ENCODE measurements at places on chromosomes 4 and X. TPM values are rescaled to one million over a fixed set of nuclear protein-coding genes. Genes with fewer than 3 reads are reported as not detected.
A peak's percentile ranks its signal among the peaks of the same experiment; 100 is the strongest.

DNA sequence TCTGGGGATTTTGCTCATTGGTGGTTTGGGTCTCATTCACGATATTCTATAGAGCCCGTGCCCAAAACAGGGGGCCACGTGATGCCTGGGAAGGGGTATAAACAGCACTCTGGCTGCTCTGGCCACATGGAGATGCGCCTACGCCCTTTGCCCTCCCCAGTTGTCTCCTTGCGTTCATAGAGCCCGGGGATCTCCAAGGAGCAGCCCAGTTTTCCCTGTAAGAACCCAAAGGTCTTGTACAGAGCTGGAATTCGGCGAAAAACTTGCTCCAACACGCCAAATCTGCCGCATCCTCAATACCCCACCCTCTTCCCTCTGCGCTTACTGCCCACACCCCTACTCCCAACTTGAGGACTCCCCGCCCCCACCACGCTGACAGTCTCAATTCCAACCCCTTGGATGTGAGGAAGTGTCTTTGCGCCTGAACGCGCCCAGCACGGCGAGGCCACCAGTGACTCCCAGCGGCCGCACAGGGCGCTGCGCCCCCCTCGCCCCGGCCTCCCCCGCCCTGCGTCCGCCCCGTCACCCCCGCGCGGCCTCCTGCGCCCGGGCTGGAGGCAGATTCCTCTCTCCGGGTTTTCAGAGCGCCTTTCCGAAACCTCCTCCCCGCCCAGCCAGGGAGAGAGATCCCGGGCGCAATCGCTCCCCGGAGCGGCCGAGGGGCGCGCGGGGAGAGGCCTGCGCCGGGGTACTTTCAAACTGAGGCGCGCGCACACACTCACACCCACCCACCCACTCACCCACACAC, at the start of gene NHS:
Gene NHS, plus strand, starts transcription at position 582 of the 748 bp plus-strand sequence. CDS start 558 bp downstream, outside the sequence.
- DNase-seq: no peak

DNA sequence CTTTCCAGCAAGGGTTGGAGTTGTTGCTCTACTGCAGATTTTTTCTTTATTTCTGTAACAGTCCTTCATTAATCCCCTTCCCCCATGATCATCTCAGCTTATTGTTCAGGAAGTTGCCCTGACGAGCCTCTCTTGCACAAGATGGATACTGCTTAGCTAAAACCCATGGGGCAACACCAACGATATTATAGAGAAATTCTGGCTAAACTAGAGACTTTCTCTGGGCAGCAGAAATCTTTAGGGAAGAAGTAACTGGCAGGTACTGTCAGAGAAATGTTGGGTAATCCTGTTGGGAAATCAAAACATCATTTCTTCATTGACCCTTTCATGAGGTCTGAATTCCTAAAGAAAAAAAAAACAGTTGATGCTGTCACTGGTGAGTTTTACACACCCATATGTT, 921.3 kb downstream of the NLGN4X start:
- no peak for DNase-seq

DNA sequence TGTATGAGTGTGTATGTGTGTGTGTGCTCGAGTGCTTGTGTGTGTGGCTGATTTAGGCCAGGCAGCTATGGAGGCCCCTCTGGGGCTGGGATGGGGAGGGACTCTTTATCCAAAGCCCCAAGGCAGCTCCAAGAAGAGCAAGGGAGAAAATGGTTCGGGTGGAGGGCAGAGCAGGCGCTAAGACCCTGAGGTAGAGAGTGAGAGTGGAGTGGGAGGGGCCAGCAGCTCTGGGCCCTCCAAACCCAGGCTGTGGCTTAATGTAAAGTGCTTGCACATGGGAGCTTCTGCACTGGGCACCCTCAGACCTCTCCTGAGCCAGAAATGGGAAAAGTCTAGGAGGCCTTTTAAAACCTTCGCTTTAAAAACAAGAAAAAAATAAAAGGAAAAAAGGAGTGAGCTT, 233.5 kb upstream of the PSAPL1 start:
- no peak for DNase-seq

DNA sequence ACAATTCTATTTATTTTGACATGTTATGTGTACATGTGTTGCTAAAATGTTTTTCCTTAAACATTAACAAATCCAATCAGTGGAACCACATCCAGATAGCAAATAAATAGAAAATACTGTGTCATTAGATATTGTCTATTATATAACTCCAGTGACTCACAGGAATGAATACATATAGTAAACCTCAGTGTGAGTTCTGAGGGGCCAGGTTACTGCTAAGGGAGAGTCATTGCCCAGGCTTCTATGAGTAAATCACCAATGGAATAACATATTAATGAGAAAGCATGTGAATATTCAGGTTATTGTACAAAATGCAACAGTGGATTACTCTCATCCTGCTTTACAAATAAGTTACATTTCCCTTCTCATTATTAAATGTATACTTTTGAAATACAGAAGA, 27.2 kb downstream of the TACR3 start:
- DNase-seq: no peak

- DNase-seq: no peak
Observed at GRCh38 chrX:115906276-115906675, 264.3 kb upstream of the AGTR2 start.

DNA sequence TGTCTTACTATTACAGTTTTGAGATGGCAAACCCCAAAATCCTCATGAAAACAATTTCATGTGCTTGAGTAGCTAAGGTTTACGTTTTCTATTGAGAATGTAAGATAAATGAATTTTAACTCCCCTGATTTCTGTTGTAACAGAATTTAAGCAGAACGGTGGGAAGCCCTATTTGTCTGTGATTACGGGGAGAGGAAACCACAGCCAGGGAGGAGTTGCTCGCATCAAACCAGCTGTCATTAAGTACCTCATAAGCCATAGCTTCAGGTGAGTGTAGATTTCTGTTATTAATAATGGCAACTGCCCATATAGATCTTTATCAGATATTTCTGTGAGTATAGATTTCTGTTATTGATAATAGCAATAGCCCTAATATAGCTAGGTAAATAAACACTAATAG, 44.2 kb upstream of the RHOH start:
- peak; percentile 5 for DNase-seq

DNA sequence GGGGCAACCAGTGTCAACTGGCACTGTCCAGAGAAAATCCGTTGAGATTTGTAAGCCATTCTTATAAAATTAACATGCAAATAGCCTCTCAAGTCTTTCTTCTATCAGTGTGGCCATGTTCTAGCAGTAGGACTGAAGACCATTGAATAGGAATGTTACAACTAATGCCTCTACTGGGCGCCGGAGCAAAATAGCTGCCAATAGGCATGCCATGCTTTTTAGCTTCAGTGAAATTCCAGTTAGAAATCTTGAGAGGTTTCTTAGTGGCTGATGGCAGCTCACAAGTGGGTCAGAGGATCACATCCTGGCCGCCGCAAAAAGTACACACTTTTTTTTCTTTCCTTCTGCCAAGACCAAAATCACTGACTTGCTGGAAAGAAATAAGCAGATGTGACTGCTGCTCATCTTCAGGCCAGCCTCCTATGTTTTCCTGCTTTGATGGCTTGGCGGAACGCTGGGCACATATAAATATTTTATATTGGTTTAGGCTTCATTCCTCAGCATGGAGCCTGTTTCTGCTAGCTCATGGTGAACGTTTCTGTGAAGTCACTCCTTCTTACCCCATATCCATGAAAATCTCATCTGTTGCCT, 293.1 kb downstream of the TENM3 start:
- DNase-seq: no peak

DNA sequence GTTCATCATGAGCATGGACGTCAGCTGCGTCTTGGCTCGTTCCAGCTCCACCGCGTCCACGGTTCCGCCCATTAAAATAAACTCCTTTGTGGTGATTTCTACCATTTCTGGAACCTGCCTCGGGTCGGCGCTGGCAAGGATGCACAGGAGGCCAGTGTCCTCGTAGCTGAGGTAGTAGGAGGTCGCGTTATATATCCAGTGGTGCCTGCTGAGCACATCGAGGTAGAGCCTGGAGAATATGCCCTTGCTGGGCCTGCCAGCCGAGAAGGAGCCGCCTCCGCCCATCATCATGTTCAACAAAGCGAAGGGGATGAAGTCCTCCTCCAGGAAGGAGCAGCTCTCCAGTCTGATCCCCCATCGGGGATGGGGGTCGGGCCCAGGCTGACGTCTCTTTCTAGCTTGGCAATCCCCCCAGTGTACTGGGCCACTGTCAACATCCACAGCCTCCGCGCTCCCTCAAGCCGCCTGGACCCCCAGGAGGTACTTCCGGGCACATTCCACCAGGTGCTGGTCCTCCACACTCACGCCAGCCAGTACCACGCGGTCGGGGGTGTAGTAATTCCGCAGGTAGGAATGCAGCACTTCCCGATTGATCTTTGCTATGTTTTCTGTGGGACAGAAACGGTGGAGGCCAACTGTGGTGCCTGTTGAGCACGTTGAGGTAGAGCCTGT, 120.9 kb upstream of the GRID2 start:
- no peak for DNase-seq

GRCh38 chrX:143472347-143472938, 44.8 kb downstream of the SPANXN3 start:
- no peak for DNase-seq

GRCh38 chr4:58957711-58958110, 1847.5 kb upstream of the IGFBP7 start:
- DNase-seq: no peak

GRCh38 chr4:156763511-156763910, 208.1 kb downstream of the PDGFC start:
- DNase-seq: no peak

- DNase-seq: no peak
Observed at GRCh38 chr4:35229021-35229420, 1015.3 kb downstream of the ARAP2 start.

DNA sequence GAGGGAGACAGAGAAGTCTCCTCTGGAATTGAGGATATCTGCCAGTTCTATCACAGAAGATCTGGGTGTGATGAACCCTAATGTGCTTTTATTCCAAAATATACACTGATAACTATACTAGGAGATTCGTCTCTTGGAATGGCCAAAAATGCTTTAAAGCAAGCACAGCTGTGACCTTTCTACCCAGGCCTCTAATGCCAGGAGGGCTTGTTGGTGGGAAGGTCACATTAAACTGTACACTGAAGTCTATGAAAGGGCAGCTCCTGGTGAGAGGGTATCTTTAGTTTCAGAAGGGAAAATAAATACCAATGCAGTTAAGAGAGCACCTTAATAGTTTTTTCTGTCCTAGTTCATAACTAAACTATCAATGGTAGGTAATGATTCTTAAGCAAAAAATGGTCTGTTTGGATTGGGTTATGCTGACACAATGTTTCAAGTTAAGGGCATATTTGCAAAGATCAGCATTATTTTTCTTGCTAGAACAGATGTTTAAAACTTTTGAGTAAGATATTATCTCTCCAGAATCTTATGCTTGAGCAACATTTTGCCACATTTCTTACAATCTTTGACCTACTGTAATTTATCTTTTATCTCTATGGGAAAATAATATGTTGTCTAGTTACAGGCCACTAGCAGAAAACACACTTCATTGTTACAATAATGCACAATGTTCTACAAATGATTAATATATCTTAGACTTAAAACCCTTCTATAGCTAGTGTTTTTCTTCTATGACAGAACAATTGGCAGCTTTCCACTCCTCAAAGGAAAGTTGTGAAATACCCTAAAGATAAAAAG, 59.6 kb downstream of the SEC24D start:
- DNase-seq: no peak

DNA sequence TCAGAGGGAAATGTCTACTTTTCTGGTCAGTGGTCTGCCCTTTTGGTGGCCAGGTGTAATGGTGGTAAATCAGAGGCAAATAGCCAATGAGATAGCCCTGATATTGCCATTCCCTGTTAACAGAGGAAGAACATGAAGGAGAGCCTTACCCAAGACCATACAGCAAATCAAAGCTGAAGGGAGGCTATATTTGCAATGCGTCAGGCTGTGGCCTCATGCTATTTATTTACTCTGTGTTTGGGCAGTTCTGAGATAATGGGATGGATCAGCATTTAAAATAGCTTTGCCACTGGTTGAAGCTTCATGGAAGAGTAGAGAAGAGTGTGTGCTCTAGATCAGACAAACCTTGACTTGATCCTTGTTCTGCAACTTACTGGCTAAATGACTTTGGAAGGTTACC, 73.3 kb upstream of the MAML3 start:
- DNase-seq: no peak

- DNase-seq: no peak
Observed at GRCh38 chr4:126265888-126266287, 951.1 kb downstream of the FAT4 start.

DNA sequence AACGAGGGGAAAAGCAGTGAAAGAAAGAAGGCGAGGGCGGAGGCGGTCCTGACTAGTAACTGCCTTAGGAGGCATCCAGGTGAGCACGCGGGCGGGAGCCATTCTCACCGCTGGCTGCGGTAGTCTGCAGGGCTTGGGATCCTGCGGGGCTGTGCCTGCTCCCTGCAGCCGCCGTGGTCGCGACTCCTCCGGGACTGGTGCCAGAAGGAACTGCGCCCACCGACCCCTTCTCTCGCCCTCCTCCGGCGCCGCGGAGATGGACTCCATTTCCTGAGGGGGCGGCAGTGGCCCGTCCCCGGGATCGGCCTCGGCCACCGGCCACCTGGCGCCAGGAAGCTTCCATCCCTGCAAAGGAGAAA, 543 bp downstream of the NFXL1 start:
- DNase-seq: no peak

GRCh38 chrX:111348429-111348828, 63.6 kb downstream of the DCX start:
- DNase-seq: no peak

Gene CEP135
- 5.1 TPM for total RNA-seq

Gene KDM5C
- 184 TPM for total RNA-seq

Gene GRPR
- 0.27 TPM for total RNA-seq

Gene PARM1
- under 0.01 TPM for total RNA-seq

Gene RBM41
- 3.0 TPM for total RNA-seq

Gene APLN
- not detected for total RNA-seq

Gene DGAT2L6
- total RNA-seq: not detected

Gene SLC7A11
- total RNA-seq: 0.27 TPM

Gene TRIM60
- not detected for total RNA-seq

Gene PLXNB3
- total RNA-seq: 0.54 TPM

Gene KCTD8
- total RNA-seq: under 0.01 TPM

Gene KLHL34
- total RNA-seq: not detected

Gene FUNDC1
- 3.8 TPM for total RNA-seq

Gene AREG
- total RNA-seq: 11.6 TPM

Gene PCDH18
- under 0.01 TPM for total RNA-seq
